Muscle of leg (tissue), 16 donors: ENCODE measurements at places on chromosomes 2 and 18. TPM values are rescaled to one million over a fixed set of nuclear protein-coding genes. Genes with fewer than 3 reads are reported as not detected.

DNA sequence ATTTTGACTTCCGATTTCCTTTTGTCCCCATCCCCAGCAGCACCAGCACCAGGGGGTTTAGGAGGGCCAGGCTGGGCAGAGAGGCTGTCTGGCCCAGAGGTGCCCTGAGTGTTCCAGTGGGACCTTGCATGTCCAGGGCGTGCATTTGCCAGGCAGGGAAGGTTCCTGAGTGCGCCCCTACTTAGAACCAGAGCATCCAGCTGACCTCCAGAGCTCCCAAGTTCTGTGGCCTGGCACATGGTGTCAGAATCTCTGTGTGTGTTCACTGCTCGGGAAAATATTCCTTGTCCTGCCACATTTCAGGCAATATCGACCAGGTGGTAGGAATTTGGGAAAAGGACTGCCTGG is 5.5 kb downstream of the SIX3 start:
- no peaks in the 10 kb centered on the region for H3K36me3 ChIP-seq
- no peak overlapping the region for H3K27ac ChIP-seq
- H3K27me3 ChIP-seq, result peaks cover 96% of the 10 kb centered on the region
- no peak overlapping the region for H3K4me3 ChIP-seq

DNA sequence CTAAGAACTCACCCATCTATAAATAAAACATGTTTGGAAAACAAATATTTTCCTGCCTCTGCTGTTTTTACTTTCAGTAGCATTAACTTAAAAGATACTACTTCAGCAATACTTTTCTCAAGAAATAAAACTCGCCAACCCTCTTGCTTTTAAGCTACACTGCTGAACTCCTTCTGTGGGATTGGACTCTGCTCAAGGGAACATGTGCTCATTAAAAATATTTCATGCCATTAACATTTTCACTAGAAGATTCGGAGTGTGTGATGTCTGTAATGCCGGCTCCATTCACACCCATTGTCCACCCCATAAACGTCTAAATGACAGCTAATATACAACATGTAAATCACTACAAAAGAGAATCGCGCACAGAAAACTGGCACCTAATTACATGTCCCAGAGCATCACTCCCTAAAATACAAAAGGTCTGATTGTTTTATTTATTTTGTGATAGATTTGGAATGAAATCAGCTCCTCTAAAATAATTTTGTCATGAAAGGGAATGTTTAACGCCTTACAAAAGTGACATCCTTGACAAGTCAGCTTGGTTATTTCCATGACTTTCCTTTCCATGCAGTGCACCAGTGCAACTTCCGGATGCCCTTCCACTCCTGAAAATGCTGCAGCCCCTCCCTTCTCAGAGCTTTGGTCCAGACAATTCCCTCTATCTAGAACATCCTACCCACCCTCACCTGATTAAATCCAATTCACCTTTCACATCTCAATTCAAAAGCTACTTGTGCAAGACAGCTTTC is 73.1 kb downstream of the ANKRD44 start:
- H3K27ac ChIP-seq, result no peak overlapping the region
- H3K36me3 ChIP-seq, result no peaks in the 10 kb centered on the region
- no peak for DNase-seq
- no peaks in the 10 kb centered on the region for H3K27me3 ChIP-seq

The GALNT14 gene
- polyA plus RNA-seq, result 1.4 TPM

The SLC5A7 gene
- 0.05 TPM for polyA plus RNA-seq

DNA sequence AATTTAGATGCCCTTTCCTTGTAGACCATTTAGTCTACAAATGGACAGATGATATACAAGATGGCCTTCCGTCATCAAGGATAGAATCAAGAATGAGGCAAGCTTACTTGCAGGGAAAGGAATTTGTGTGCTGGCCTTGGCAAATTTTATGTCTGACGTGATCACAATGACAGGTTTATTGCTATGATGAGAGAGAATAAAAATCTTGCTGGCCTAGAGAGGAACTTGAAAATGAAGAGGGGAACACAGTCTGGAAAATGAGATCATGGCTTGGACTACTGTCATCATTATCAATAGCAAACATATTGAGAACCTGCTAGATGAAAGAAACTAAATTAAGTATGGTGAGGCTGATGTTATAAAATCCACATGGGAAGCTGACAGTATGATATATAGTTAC is 66.0 kb downstream of the CSRNP3 start:
- peaks cover 2% of the 10 kb centered on the region for H3K36me3 ChIP-seq
- peak; percentile 87 for DNase-seq
- no peak overlapping the region for H3K4me3 ChIP-seq
- H3K27ac ChIP-seq, result no peak overlapping the region
